Skin of body (tissue), 3 donors: ENCODE measurements at places on chromosomes 7 and 10. TPM values are rescaled to one million over a fixed set of nuclear protein-coding genes. Genes with fewer than 3 reads are reported as not detected.

DNA sequence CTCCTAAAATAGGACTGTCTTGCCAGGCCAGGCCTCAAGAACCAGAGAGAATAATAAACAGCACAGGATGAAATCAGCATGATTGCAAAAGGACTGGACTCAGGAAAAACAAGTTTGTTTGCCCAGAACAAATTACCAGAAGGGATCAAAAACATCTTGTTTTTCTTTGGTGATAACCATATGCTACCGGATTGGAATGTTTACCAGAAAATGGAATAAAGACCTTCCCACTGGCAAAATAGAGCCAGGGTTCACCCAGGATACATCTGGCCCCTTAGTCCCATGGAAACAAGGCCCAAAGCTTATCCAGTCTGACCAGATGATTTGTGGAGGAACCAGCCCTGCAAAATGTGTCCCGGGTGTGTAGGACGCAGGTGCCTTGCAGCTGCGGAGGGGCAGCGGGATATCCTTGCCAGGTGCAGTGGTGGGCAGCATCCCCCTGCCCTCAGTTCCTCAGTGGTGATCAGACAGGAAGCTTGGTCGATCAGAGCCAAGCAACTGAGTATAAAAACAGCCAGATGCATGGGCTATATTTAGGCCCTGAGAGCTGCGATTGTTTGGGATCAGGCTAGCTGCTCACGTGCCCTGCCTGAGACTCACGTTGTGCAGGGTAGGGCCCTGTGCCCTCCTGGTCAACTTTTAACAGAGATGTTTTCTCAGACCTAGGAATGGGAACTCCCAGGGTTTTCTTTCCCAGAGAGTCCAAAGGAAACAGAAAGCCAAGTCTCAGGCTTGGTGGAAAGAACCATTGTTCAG, 4.6 kb upstream of the ZNF22 start:
- DNase-seq: peak; percentile 53

DNA sequence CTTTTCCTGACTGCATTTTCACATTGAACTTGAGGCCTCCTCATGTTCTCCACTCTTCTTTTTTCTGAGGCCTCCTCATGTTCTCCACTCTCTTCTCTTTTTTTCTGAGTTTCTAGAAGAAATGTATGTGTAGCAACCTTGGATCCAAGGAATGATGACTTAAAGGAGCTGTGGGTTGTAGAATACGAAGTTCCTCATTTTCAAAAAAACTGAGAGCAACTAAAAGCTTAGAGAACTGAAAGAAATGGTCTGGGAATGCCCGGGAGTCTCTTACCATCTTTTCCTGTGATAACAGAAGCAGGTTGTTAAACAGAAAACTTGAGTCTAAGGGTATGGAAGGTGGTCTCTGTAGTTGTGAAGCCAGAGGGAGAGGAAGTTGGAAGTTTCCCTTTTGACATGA, 32.8 kb downstream of the MRPS33 start:
- no peak for DNase-seq

- DNase-seq: no peak
These were observed 1.1 kb downstream of the TRRAP start for GRCh38 chr7:98879198-98879978.

DNA sequence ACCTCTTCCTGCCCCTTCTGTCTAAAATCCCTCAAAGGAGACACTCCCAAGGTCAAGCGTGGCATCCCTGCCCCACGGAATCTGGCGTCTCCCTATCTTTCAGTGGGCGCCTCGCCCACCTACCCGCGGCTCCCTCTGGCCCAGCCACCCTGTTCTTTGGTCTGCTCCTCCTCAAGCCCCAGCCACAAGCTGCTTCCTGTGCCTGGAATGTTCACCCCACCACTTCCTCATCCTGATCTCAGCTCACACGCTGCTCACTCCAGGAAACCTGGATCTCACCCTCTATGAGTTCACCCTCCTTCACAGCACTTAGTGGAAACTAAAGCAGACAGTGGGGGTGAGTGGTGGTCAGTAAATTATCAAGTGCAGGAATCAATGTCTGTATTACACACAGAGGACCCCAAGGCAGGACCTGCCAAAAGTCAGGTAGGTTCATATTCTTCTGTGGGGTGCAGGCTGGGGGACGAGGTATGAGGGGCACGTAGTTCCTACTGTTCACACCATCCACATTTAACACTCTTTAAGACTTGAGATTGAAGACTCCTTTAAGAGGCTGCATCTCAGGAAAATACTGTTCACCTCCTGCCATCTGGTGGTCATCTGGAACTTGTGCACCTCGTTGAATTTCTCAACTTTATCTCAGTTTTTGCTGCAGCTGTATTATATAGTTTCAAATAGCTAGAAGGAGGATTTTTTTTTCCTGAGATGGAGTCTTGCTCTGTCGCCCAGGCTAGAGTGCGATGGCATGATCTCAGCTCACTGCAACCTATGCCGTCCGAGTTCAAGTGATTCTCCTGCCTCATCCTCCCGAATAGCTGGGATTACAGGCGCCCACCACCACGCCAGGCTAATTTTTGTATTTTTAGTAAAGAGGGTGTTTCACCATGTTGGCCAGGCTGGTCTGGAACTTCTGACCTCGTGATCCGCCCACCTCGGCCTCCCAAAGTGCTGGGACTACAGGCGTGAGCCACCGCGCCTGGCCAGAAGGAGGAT, 166.6 kb downstream of the ARHGAP21 start:
- DNase-seq: peak; percentile 65

DNA sequence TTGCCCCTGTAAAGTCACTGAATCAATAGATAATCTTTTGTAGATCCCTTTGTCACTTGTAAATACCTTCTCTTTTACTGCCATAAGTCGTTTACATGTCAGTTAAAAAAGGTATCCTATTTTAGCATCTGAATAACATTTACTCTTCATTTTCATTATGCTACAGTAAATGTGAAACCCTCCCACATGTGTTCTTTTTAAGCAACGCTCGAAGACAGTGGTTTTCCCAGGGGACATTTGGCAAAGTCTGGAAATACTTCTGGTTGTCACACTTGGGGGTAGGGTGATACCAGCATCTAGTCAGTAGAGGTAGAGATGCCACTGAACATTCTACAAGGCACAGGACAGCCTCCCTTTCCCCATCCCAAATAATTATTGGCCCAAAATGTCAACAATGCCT, 23.7 kb downstream of the ATAD1 start:
- no peak for DNase-seq

DNA sequence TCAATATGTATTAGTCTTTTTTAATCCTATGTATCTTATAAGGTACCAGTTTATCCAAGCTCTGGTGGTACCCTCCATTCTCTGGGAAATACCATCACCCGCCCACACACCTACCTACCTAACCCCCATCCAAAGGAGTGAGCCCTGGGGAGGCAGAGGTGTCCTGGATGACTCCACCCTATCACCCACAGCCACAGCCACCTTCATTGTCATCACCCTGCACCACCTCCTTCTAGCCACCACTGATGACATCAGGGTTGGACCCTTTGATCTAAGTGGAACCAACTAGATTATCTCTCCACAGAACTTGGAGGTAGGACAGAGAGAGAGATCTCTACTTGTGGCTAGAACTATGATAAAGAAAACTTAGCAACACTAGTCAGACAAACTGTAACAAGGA, 259.4 kb downstream of the PARD3 start:
- DNase-seq: no peak

DNA sequence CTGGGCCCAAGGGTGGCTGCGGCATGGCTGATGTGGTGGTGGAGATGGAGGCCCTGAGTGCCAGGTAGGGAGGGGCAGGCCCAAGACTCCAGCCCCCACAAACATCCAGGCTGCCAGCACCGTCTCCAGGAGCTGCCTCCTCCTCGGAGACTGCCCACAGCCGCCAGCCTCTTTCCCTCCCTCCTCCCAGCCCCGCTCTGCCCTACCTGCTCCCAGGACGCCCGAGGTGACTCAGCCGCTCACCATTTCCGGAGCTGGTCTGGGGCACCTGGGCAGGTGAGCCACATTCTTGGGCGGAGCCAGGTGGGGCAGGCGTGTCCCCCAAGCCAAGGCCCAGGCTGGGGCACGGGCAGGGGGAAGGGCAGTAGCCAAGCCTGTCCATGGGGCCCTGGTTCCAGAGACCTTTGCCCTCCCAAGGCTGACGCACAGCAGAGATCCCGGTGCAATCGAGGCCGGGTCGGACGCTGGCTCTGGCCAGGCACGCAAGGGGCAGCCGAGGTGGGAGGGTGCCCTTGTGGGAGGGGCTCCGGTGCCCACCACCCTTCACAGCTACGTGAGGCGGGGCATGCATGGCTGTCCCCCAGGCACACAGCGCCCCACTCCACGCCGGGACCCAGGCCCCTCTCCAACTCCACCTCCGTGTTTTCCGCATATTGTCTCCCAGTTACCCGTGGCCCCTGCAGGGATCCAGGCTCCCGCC, 8.8 kb downstream of the ADAP1 start:
- DNase-seq: no peak

GRCh38 chr10:101995451-101996063, 60.4 kb downstream of the ARMH3 start:
- DNase-seq: no peak

DNA sequence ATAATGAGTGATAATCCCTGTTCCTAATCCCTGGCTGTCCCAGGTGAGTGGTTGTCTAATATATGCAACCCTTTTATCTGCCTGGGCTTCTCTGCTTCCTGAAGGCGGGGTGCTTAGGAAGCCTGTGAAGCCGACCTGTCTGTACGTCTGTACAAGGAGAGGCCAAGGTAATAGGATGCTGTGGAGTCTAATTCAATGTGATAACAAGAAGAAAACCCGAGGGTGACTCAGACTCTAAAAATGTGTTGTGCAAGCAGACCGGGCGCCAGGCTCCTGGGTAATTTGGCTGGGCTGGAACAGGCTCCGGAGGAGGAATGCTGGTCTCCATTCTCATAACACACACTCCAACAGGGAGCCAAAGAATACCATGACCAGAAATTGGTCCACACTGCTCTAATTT, 43.6 kb downstream of the THNSL1 start:
- DNase-seq: no peak

The PIP4K2A gene
- 22.1 TPM for total RNA-seq

The NXPH1 gene
- total RNA-seq: 0.10 TPM

The CFAP46 gene
- total RNA-seq: 0.39 TPM

The MTG1 gene
- total RNA-seq: 24.7 TPM

The CALHM2 gene
- total RNA-seq: 11.1 TPM

The SFXN4 gene
- 11.4 TPM for total RNA-seq

The MOGAT3 gene
- not detected for total RNA-seq

The HHEX gene
- 3.9 TPM for total RNA-seq

The CALHM3 gene
- total RNA-seq: not detected

The ITPRID1 gene
- total RNA-seq: 1.8 TPM

The NOBOX gene
- total RNA-seq: not detected

The PRR15 gene
- 0.20 TPM for total RNA-seq
